Thoracic aorta endothelial cell (primary cell): ENCODE measurements at places on chromosomes 1 and 21. TPM values are rescaled to one million over a fixed set of nuclear protein-coding genes. Genes with fewer than 3 reads are reported as not detected.

C1orf141 gene
- not detected in 2 replicates for total RNA-seq

CALML6 gene
- total RNA-seq = 0.40 TPM in 1 of 2 replicates, not detected in the other

CYP4Z1 gene
- total RNA-seq = not detected in 2 replicates

LCE1D gene
- total RNA-seq = not detected in 2 replicates

TNFAIP8L2 gene
- total RNA-seq = not detected in 2 replicates

UBE2U gene
- not detected in 2 replicates for total RNA-seq

OVAAL gene
- 0.13 TPM in 1 of 2 replicates, not detected in the other for total RNA-seq

KRTAP12-1 gene
- not detected in 2 replicates for total RNA-seq

DEDD gene
- total RNA-seq = 28.6 and 31.4 TPM in 2 replicates

RNU1-2 gene
- total RNA-seq = under 0.01 TPM in 2 replicates

ADAM30 gene
- total RNA-seq = not detected in 2 replicates

SYT14 gene
- total RNA-seq = 1.2 and 1.4 TPM in 2 replicates

ADAMTSL4 gene
- 0.27 and 0.86 TPM in 2 replicates for total RNA-seq

ADGRL4 gene
- total RNA-seq = 335 and 338 TPM in 2 replicates

AKIRIN1 gene
- total RNA-seq = 45.8 and 50.7 TPM in 2 replicates

RAB3B gene
- total RNA-seq = 15.1 and 40.8 TPM in 2 replicates

CENPS gene
- 16.6 and 17.6 TPM in 2 replicates for total RNA-seq

FCRL5 gene
- total RNA-seq = not detected in 2 replicates

PLPPR5 gene
- not detected in 2 replicates for total RNA-seq

NTMT2 gene
- not detected in 2 replicates for total RNA-seq

SERTAD4 gene
- 2.7 and 4.7 TPM in 2 replicates for total RNA-seq

PCP4L1 gene
- not detected in 2 replicates for total RNA-seq

ERRFI1 gene
- 29.2 and 43.9 TPM in 2 replicates for total RNA-seq

CFAP74 gene
- total RNA-seq = not detected in 2 replicates

GJA4 gene
- total RNA-seq = 11.4 and 35.9 TPM in 2 replicates

NMNAT2 gene
- total RNA-seq = 0.13 and 0.72 TPM in 2 replicates

FGR gene
- total RNA-seq = 0.07 TPM in 1 of 2 replicates, not detected in the other

TCHHL1 gene
- total RNA-seq = not detected in 2 replicates

PFDN2 gene
- 54.3 and 55.2 TPM in 2 replicates for total RNA-seq

NBPF20 gene
- total RNA-seq = 2.5 and 3.7 TPM in 2 replicates

MYBPH gene
- not detected in 2 replicates for total RNA-seq

FAM110D gene
- total RNA-seq = 0.66 and 2.7 TPM in 2 replicates

TMEM269 gene
- 0.13 TPM in 1 of 2 replicates, not detected in the other for total RNA-seq

NCF2 gene
- total RNA-seq = not detected in 2 replicates

CELA2B gene
- total RNA-seq = not detected in 2 replicates

TRIM63 gene
- not detected in 2 replicates for total RNA-seq

PTPN14 gene
- total RNA-seq = 116 and 153 TPM in 2 replicates

MINDY1 gene
- 8.8 and 13.3 TPM in 2 replicates for total RNA-seq

IVL gene
- not detected in 2 replicates for total RNA-seq

CFHR1 gene
- not detected in 2 replicates for total RNA-seq

AP4B1 gene
- 37.1 and 43.9 TPM in 2 replicates for total RNA-seq

C1orf87 gene
- total RNA-seq = not detected in 2 replicates

NOS1AP gene
- 2.5 and 2.9 TPM in 2 replicates for total RNA-seq

CACHD1 gene
- total RNA-seq = 5.7 and 11.1 TPM in 2 replicates

HRNR gene
- not detected in 2 replicates for total RNA-seq

ERICH3 gene
- total RNA-seq = not detected in 2 replicates

RAB7B gene
- total RNA-seq = 0.13 TPM in 1 of 2 replicates, not detected in the other

NKAIN1 gene
- total RNA-seq = 0.07 TPM in 1 of 2 replicates, not detected in the other
